ENCODE measurements at places on chromosomes 5 and 9. TPM values are rescaled to one million over a fixed set of nuclear protein-coding genes. Genes with fewer than 3 reads are reported as not detected.

POC5 gene
- total RNA-seq = 7.3 TPM

LCN1 gene
- not detected for total RNA-seq

DBH gene
- total RNA-seq = not detected

HTR1A gene
- total RNA-seq = not detected

SARDH gene
- 5.1 TPM for total RNA-seq

Data from smooth muscle cell of trachea (primary cell).